ENCODE measurements at places on chromosomes 1 and 21. TPM values are rescaled to one million over a fixed set of nuclear protein-coding genes. Genes with fewer than 3 reads are reported as not detected.

The CD34 gene
- total RNA-seq, result 7.9 TPM

The VCAM1 gene
- total RNA-seq, result 9.3 TPM

The NBPF4 gene
- not detected for total RNA-seq

GRCh38 chr1:47469390-47469759, 31.5 kb downstream of the FOXD2 start:
- DNase-seq, result no peak

- DNase-seq, result no peak
These were observed 164.7 kb downstream of the SETD4 start for GRCh38 chr21:35895598-35895997.

DNA sequence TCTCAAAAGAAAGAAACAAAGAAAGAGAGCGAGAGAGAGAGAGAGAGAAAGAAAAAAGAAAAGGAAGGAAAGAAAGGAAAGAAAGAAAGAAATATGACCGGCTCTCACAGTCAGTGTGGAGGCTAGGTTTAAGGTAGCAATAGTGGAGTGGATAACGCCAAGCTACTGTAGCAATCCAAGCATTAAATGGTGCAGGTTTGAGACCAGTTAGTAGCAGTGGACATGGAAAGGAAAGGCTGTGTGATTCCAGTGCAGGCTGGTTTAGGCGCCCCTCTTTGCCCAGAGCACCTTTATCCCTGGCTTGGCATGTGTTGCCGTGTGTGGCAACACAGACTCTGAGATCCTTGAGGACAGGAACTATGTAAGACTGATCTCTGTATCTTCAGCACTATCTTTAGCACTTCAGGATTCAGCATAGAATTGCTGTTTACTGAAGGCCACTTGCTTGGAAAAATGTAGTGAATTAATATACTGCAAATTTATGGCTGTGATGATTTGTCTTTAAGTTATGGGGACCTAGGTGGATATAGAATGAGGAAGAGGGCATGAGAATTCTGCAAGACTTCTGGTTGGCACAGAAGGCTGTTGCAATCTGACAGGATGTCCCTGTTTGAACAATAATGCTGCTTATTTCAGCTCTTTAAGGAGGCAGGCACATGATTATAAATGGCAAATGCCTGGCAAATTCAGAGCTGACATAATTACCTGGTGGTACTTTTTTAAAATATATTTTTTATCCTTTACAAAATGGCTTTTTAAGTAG, 10.8 kb upstream of the OSBPL9 start:
- DNase-seq, result no peak

DNA sequence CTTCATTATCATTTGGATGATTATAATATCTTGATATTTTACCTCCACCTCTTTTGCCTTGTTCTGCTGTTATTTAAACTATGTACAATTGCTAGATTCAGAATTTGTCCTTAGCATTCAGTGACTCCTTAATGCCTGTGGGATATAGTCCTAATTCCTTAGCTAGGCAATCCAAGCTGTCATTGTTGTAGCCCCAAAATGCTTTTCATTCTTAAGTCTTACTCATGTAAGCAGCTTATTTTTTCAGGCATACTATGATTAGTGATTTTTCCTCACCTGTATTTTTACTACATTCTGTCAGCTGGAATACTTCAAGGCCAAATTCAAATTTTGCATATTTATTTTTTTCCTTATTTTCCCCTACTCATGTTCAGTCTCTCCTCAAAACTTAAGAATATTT, 13.4 kb downstream of the PKN2 start:
- DNase-seq, result no peak

DNA sequence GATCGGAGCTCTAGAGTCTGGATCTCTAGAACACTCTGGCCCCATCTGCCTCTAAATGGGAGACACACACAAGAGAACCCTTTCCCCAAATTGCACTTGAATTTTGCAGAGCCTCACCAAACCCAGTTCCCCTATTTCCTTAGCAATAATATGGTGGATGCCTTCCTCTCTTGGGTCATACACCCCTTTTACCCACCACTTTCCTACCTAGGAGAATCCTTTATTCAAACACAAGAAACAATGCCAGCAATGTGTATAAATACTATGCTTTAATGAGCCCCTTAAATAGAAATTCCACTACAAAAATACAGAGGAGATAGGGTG, 760 bp upstream of the SF3B4 start:
- no peak for DNase-seq

GRCh38 chr1:6025269-6026094, 20.2 kb upstream of the KCNAB2 start:
- DNase-seq, result peak; percentile 86

DNA sequence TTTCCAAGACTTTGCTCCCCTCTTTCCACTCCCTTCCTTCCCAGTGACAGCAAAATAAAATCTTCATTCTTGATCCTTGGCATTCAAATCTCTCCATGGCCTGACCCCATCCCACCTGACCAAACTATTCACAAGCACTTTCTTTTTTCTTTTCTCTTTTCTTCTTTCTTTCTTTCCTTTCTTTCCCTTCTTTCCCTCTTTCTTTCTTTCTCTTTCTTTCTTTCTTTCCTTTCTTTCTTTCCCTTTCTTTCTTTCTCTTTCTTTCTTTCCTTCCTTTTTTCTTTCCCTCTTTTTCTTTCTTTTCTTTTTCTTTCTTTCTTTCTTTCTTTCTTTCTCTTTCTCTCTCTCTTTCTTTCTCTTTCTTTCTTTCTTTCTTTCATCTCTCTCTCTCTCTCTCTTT, 207.1 kb downstream of the ADGRL2 start:
- no peak for DNase-seq

DNA sequence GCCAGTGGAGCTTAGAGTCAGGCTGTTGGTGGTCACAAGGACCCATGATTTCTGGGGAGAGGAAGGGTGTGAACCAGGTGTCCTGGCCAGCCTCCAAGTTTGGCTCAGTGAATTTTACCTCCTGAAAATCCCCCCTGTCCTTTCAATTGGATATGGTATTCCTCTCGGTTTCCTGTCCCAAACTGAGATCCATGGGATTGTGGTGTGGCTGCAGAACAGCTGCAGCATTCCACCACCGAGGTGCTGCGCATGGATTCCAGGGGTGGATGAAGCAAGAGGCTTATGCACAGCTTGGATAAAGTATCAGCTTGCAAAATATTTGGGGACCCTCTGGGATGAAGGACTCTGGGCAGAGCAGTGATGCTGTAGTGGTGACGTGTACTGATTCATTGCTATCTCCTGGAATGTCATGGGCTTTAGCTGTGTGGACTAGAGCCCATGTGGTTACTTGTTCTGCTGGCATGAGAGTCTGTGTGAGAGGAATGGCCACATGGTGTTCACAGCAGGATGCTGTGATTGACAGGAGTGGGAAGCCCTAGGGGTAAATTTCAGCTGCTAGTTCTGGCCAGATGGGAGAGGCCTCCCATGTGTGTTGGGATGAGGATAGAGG, 148.7 kb upstream of the SPAG17 start:
- DNase-seq, result peak; percentile 87

GRCh38 chr1:156151093-156151688, 2.2 kb upstream of the SEMA4A start:
- DNase-seq, result peak; percentile 67

GRCh38 chr1:200279810-200280411, 129.9 kb downstream of the ZNF281 start:
- DNase-seq, result peak; percentile 68

- DNase-seq, result no peak
These were observed 61.0 kb downstream of the POFUT2 start for GRCh38 chr21:45226540-45227326.

- DNase-seq, result no peak
These were observed 36.4 kb downstream of the SLC35F3 start for GRCh38 chr1:233940908-233941307.

Measured in myocyte (in vitro differentiated cells).